ENCODE measurements at places on chromosomes 12 and 14.

- no peak for DNase-seq
Measured at GRCh38 chr12:88865537-88865936, 285.3 kb upstream of the KITLG start.

GRCh38 chr14:105570482-105570881 lies 44.1 kb downstream of the TMEM121 start:
- no peak for DNase-seq

DNA sequence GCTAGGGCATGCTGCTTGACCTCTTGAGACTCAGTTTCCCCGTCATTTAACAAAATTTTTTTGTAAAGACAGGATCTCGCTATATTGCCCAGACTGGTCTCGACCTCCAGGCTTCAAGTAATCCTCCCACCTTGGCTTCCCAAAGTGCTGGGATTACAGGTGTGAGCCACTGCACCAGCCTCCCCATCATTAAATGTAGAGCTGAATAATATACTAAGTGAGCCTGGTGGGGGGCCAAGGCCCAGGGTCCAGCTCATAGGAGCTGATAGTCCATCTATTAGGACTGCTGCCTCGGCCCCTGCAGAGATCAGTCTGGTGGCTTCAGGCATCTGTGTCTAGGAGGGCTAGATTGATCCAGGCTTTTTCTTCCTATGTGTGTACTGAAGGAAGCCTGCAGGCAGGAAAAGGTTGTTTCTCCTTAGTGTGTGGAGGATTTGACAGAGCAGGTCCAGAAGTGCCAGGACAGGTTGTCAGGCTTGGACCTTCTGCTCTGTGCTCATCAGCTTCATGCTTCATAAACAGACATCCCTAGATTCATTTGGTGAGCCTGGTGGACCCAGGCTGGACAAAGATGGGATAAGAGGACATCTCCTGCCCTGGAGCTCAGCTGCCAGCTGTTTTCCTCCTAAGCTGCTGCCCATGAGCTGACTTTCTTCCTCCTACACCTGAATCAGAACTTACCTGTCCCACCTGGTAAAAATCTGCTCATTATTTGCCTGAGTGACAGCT lies 135.4 kb downstream of the ZFP36L1 start:
- no peak for DNase-seq

- DNase-seq: peak; percentile 28
Measured at GRCh38 chr12:62533087-62533754, 66.6 kb downstream of the MON2 start.

GRCh38 chr12:116712458-116713303 lies 25.2 kb downstream of the SPRING1 start:
- DNase-seq: no peak

Data from Caki2 (cell line).